T-helper 2 cell treated with Interferon-gamma antibody and Interleukin-4, amounts not matched to agents 5 μg/mL and 100 μg/mL, for 36 hours (primary cell): ENCODE measurements at places on chromosomes 7 and 10.

- H3K4me1 ChIP-seq = peaks cover 54% of the 10 kb centered on the region
- H3K27ac ChIP-seq = no peak overlapping the region
- H3K36me3 ChIP-seq = peaks cover 87% of the 10 kb centered on the region
Observed at GRCh38 chr7:141562972-141563371, 11.8 kb downstream of the AGK start.

DNA sequence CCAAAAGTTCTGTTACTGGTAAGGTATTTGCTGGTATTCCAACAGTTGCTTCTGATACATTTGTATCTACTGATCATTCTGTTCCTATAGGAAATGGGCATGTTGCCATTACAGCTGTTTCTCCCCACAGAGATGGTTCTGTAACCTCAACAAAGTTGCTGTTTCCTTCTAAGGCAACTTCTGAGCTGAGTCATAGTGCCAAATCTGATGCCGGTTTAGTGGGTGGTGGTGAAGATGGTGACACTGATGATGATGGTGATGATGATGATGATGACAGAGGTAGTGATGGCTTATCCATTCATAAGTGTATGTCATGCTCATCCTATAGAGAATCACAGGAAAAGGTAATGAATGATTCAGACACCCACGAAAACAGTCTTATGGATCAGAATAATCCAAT lies 131.0 kb downstream of the AASS start:
- no peak overlapping the region for H3K27ac ChIP-seq
- H3K4me1 ChIP-seq = no peaks in the 10 kb centered on the region
- no peaks in the 10 kb centered on the region for H3K36me3 ChIP-seq
- no peak overlapping the region for H3K4me3 ChIP-seq
- DNase-seq = peak; percentile 10
- no peaks in the 10 kb centered on the region for H3K27me3 ChIP-seq

DNA sequence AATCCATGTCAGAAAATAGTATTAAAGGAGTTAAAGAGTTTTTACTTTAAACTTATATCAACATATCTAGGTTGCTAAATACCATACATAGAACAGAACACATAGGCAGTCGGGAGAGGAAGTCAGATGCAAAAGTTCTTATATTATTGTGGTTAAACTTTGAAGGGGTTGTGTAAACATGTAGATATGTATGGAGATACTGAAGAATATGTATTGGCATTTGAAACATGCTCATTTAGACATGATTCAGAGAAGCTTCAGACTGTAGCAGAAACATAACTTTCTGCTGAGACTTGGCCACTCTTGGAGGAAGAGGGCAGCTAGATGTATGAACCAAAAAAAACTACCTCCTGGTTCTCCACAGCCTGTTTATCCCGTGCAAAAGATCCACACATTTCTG lies 103.5 kb upstream of the FERD3L start:
- no peaks in the 10 kb centered on the region for H3K36me3 ChIP-seq
- no peak for DNase-seq
- H3K27ac ChIP-seq = no peak overlapping the region
- H3K4me1 ChIP-seq = no peaks in the 10 kb centered on the region
- no peak overlapping the region for H3K4me3 ChIP-seq
- H3K27me3 ChIP-seq = no peaks in the 10 kb centered on the region

GRCh38 chr10:118586911-118587310 lies 8.5 kb downstream of the PRLHR start:
- no peak overlapping the region for H3K27ac ChIP-seq
- H3K36me3 ChIP-seq = no peaks in the 10 kb centered on the region
- H3K27me3 ChIP-seq = peaks cover 5% of the 10 kb centered on the region

- H3K4me3 ChIP-seq = no peak overlapping the region
- no peaks in the 10 kb centered on the region for H3K4me1 ChIP-seq
- H3K27ac ChIP-seq = no peak overlapping the region
- no peak for DNase-seq
- no peaks in the 10 kb centered on the region for H3K36me3 ChIP-seq
Observed at GRCh38 chr10:103262229-103262628, 14.7 kb upstream of the INA start.

GRCh38 chr7:106865130-106866041 lies at the start of gene PIK3CG:
Gene PIK3CG (plus strand): TSS chr7:106865282. CDS start chr7:106867562, 2,280 bp downstream.
- DNase-seq = no peak
- peak within 1 kb of the TSS; percentile 90 for H3K27ac ChIP-seq
- peak within 1 kb of the TSS; percentile 88 for H3K4me3 ChIP-seq
- H3K27me3 ChIP-seq = no peaks in the 10 kb centered on the region
- peaks cover 33% of the 10 kb centered on the region for H3K4me1 ChIP-seq

DNA sequence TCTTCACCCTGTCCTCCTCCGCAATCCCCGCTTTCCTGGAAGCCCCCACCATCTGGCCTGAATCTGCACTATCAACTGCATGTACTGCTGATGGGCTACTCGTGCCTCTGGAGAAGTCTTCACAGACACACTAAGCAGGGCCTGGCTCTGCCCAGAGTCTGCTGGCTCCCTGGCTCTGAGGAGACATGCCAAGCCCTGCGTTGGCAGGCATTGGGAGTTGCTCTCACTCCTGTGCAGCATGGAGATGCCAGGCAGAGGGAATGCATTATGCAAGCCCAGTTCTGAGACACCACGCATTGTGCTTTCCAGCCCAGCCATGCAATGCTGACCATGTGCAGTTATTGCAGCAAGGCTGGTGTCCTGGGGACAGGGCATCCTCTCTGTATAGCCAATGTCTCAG lies 314.6 kb downstream of the CXCL12 start:
- H3K4me1 ChIP-seq = no peaks in the 10 kb centered on the region
- no peak overlapping the region for H3K4me3 ChIP-seq
- DNase-seq = no peak
- no peak overlapping the region for H3K27ac ChIP-seq

GRCh38 chr10:98349508-98349922 lies 65.5 kb downstream of the PYROXD2 start:
- H3K27ac ChIP-seq = no peak overlapping the region
- no peaks in the 10 kb centered on the region for H3K36me3 ChIP-seq
- DNase-seq = no peak
- H3K4me1 ChIP-seq = no peaks in the 10 kb centered on the region
- H3K27me3 ChIP-seq = peaks cover 26% of the 10 kb centered on the region

GRCh38 chr10:68224810-68225209 lies 7.1 kb downstream of the ATOH7 start:
- no peak overlapping the region for H3K27ac ChIP-seq
- H3K4me1 ChIP-seq = no peaks in the 10 kb centered on the region
- no peaks in the 10 kb centered on the region for H3K36me3 ChIP-seq
- no peak for DNase-seq
- H3K4me3 ChIP-seq = no peak overlapping the region
- H3K27me3 ChIP-seq = peaks cover 20% of the 10 kb centered on the region

DNA sequence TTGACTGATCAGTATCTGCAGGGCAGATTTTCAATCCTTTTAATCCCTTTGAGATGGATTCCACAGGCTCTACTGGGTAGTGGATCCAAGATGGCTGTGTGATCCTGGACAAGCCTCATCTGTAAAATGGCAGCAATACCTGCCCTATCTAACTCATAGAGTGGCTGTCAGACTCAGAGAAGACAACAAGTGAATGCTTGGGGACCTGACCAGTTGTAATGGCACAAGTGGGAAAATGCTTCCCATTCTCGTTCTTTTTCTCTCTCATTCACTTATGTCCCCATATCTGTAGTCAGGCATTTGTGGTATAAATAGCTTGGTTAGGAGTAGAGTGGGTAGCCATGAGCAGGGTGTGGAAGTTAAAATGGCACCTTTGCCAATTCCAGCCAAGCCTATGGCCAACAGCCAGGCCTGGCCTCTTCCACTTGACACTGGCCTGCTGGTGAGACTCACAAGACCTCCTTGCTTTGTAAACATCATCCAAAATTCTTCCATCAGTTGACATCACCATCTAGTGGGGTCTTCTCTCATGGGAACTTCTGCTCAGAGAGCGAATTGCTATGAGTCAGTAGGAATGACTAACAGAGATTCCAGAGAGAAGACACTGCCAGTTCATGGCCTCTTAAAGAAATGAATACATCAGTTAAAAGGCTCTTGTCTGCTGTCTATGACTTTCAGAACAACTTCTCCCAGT lies 150.1 kb downstream of the PLPP4 start:
- H3K36me3 ChIP-seq = no peaks in the 10 kb centered on the region
- no peaks in the 10 kb centered on the region for H3K4me1 ChIP-seq
- no peaks in the 10 kb centered on the region for H3K27me3 ChIP-seq
- DNase-seq = no peak

DNA sequence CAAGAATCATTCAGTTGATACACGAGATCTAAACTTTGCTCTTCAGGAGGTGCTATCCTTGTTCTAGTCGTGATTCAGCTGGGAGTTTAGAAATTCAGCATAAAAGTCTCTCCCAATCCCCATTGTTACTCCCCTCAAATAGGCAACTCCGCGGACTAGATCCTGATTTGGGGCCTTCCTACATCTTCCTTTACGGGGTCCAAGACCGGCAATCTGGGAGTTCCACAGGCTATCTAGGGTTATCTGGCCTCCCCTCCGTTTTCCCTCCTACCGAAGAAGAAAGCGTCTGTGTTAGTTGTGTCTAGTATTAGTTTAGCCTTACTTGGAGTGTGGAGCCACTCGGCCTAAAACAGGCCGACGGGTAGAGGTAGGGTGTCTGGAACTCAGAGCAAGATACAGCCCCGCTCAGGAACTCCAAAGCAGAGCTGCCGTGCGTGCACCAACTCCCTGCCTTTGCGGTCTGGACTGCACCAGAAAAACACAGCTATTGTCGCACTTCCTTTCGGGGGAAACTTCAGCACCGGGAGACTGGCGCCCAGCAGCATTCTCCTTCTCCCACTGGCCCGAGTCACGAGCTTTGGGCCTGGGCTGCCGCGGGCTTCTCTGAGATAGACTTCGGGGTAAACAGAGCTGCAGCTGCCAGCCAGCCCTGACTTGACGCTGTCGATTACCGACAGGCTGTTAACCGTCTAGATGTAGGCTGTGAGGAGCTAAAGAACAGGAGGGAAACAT lies 1.5 kb upstream of the DLX5 start:
- H3K36me3 ChIP-seq = peaks cover 10% of the 10 kb centered on the region
- peaks cover 75% of the 10 kb centered on the region for H3K27me3 ChIP-seq
- DNase-seq = no peak
- H3K27ac ChIP-seq = no peak overlapping the region
- peaks cover 29% of the 10 kb centered on the region for H3K4me1 ChIP-seq
- peak overlapping the region; percentile 39 for H3K4me3 ChIP-seq

GRCh38 chr10:131843089-131843595 lies 57.7 kb upstream of the PPP2R2D start:
- H3K27me3 ChIP-seq = no peaks in the 10 kb centered on the region
- no peaks in the 10 kb centered on the region for H3K4me1 ChIP-seq
- no peak for DNase-seq
- no peak overlapping the region for H3K4me3 ChIP-seq

GRCh38 chr10:49055221-49055849 lies 60.0 kb downstream of the VSTM4 start:
- no peak overlapping the region for H3K4me3 ChIP-seq
- no peaks in the 10 kb centered on the region for H3K36me3 ChIP-seq
- peaks cover 9% of the 10 kb centered on the region for H3K27me3 ChIP-seq
- H3K4me1 ChIP-seq = peaks cover 6% of the 10 kb centered on the region
- H3K27ac ChIP-seq = no peak overlapping the region
- DNase-seq = peak; percentile 2

- peak overlapping the region; percentile 29 for H3K27ac ChIP-seq
- peak overlapping the region; percentile 47 for H3K4me3 ChIP-seq
Observed at GRCh38 chr10:59887006-59887405, 19.4 kb downstream of the CCDC6 start.

DNA sequence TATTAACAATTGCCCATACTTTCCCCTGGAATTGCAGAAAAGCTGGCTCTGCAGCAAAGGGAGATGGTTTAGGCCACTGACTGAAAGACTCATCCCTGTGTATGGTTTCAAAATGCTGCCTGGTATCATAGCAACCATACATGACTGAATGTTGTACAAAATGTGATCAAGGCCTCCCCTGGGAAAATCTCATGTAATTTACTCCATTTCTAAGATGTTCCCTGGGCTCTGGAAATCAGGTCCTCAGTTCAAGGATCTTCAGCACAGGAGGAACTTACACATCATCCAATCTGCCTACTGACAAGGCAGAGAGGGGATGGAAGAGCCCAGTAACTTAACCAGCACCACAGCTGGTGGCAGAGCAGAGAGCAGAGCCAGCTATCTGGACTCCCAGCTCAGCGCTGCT lies 111.8 kb downstream of the JAZF1 start:
- H3K4me1 ChIP-seq = no peaks in the 10 kb centered on the region
- H3K27ac ChIP-seq = no peak overlapping the region
- H3K36me3 ChIP-seq = no peaks in the 10 kb centered on the region
- DNase-seq = no peak

DNA sequence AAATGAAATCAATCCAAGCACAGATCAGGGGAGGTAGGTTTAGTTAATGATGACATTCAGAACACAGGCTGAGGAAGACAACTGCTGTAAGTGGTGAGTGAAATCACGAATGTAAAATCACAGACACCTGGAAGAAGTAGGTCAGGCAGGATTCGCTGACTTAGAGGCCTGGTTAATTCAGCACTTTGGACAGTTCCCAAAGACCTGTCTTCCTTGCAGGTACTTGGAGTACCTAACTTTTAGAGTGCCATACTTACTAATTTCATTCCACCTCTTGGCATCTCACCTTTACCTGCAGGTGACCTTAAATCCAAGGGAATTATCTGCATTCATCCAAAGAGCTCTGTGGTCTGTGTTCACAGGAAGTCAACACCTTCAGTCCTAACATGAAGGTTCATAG lies 822.3 kb downstream of the PHTF2 start:
- H3K27me3 ChIP-seq = no peaks in the 10 kb centered on the region
- no peak for DNase-seq
- no peak overlapping the region for H3K27ac ChIP-seq
- H3K4me3 ChIP-seq = no peak overlapping the region
- no peaks in the 10 kb centered on the region for H3K4me1 ChIP-seq
- no peaks in the 10 kb centered on the region for H3K36me3 ChIP-seq

DNA sequence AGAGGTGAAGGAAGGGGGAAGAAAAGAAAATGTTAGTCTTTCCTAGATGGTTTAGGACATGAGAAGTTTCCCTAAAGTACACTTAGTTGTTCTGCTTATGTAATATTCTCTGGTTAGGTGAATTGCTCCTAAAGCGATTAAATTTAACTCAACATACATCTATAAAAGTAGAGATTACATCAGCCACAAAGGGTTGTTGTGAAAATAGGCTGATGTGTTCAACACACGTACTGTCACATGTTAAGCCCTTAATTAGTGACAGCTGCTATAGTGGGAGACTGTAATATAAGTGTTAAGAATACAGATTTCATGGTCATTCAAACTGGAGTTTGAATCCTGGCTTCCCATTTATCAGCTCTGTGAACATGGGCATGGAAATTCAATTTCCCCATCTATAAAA lies 12.8 kb downstream of the HECTD2 start:
- H3K4me3 ChIP-seq = no peak overlapping the region
- H3K27me3 ChIP-seq = no peaks in the 10 kb centered on the region
- H3K27ac ChIP-seq = no peak overlapping the region
- H3K4me1 ChIP-seq = peaks cover 8% of the 10 kb centered on the region
- DNase-seq = no peak
